ENCODE measurements at places on chromosomes 5 and 9. TPM values are rescaled to one million over a fixed set of nuclear protein-coding genes. Genes with fewer than 3 reads are reported as not detected.

GRCh38 chr9:120344230-120344629 lies 235.7 kb downstream of the CDK5RAP2 start:
- DNase-seq = no peak

GRCh38 chr5:74895906-74896305 lies 29.7 kb upstream of the FAM169A start:
- peak; percentile 84 for DNase-seq

- DNase-seq = no peak
Measured at GRCh38 chr5:149478761-149479160, 72.5 kb downstream of the CSNK1A1 start.

DNA sequence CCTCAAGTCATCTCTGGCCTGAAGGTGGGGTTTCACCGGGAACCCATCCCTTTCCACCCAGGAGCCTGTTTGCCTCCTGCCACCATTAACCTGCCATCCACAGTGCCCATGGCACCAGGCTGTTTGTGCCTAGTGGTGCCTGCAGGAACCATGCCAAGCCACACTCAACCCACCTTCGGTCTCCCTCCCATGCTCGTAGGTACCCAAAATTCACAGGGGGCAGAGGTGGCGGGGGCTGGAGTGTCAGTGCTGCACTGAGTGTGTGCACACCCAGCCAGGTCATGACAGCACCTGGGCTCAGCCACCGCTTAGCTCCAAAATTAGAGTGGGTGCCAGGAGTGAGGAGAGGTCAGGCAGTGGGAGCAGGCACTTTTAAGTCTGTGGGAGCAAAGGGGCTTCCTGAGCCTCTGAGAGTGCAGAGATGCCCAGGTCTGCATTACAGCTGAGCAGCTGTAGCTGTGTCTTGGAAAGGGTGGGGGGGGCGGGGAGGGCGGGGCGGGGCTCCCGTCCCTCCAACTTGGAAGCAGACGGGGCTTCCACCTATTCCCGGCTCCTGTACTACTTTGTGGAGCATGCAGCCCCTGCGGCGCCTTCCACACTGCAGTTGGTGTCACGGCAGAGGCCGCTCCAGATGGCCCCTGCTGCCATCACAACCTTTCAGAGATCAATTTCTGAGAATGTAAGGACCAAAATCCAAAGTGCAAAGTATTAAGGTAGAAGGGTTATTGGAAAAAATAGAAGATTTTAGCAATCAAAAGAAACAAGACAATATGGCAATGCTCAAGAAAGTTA lies 2396.8 kb upstream of the C9orf72 start:
- DNase-seq = no peak

GRCh38 chr9:109101810-109102209 lies 17.9 kb downstream of the TMEM245 start:
- DNase-seq = no peak

GRCh38 chr9:8382777-8383527 lies 583.4 kb upstream of the DMAC1 start:
- no peak for DNase-seq

- no peak for DNase-seq
Measured at GRCh38 chr9:134275375-134275774, 50.9 kb upstream of the RXRA start.

GRCh38 chr9:95750725-95751519 lies 124.6 kb upstream of the ERCC6L2 start:
- no peak for DNase-seq

GRCh38 chr9:111484572-111484894 lies 350 bp upstream of the ECPAS start:
- DNase-seq = no peak

DNA sequence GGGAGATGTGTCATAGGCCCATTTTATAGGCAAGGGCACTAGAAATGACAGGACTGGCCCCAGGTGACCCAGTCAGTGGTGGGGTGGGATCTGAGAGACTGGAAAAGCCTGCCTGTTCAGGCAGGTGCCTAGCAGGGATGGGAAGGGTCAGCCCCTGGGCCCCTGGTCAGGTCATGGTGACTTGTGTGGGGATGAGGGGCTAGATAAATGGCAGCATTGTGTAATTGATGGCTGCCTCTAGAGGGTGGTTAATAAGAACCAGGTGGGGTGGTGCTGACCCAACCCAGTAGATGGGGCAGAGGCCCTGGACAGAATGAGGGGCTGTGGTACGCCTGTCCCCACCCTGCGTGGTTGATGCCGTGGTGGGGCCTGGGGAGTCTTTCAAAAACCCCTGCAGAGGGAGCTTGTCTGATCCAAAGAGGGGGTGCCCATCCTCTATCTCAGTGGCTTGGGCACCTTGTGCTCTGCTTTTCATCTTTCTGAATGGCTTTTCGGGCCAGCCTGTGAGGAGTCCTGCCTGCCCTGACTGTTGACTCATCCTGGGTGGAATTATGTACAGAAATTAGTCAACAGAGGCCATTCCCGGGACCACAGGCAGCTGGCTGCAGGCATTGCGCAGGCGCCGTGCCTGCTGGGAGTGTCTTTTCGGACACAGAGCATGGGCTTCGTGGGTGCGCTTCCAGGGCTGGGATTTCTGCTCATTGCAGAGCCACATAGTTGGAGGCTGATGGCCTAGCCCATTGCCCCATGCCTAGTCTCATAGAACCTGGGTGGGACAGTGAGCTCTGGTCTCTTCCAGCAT lies 93.6 kb upstream of the PITX1 start:
- DNase-seq = peak; percentile 73

DNA sequence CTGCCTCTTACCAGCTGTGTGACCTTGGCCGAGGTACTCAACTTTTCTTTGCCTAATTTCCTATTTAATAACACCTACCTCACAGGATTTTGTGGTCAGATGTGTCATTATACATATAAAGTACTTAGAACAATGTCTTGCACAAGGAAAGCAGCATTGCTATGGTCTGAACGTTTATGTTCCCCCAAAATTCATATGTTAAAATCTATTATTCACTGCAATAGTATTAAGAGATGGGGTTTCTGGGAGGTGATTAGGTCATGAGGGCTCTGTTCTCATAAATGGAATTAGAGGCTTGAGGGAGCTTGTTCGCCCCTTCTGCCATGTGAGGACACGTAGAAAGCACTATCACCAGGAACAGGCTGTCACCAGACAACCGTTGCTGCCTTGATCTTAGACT lies 10.9 kb upstream of the RNF145 start:
- no peak for DNase-seq

GRCh38 chr9:83296123-83296522 lies 233.2 kb upstream of the RASEF start:
- no peak for DNase-seq

- DNase-seq = no peak
Measured at GRCh38 chr5:58545912-58546311, 37.0 kb upstream of the RAB3C start.

- no peak for DNase-seq
Measured at GRCh38 chr5:73297430-73297829, 124.4 kb downstream of the TMEM174 start.

DNA sequence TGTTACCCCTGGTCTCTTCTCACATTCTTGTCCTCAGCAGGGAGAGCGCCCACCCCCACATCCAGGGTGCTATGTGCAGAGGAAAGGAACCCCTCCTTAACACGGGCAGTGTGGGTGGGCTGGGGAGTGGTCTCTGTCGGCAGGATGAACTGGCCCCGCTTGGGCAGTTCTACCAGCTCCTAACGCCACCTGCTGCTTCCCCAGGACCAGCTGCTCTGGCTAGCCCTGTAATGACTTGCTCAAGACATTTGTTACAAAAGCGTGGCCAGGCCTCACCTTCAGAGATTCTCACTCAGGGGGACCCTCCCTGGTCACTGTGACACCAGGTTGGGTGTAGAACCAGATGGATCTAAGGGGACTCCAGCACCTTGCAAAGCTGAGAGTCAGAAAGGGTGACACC lies 82.4 kb downstream of the HMCN2 start:
- no peak for DNase-seq

- no peak for DNase-seq
Measured at GRCh38 chr5:154544646-154545045, 66.6 kb upstream of the HAND1 start.

DNA sequence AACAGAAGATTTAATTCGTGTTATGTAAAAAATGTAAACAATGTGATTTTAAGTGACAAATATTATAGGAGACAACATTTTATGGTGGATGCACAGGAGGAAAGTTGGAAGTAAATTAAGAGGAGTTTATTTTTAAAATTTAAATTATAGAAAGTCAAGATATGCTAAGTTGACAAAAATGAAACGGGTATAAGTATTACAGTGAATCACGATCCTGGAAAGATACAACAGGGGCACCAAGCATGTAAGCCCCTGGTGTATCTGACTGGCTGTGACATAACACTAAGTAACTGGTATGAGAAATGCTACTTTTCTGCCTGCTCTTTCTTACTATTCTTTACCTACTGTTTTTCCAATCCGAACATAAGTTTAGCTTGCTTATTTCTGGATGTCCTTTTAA lies 419.8 kb upstream of the CHD1 start:
- no peak for DNase-seq

DNA sequence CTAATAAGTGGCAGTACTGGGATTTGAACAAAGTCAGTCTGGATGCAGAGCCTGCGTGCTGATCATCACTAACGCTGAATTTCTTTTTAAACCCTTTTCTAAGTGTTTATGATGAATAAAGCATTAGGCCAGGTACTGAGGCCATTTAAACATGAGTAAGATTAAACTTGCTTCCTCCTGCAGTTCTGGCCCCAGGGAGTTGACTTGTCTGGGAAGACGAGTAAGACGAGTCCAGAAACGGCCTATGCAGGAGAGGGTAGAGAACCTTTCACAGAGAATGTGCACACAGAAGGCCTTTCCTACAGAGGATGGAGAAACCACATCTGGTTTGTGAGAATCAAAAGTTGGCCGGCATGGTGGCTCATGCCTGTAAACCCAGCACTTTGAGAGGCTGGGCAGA lies 42.9 kb downstream of the SPRY4 start:
- no peak for DNase-seq

- DNase-seq = no peak
Measured at GRCh38 chr5:99141534-99142128, 212.8 kb upstream of the CHD1 start.

DNA sequence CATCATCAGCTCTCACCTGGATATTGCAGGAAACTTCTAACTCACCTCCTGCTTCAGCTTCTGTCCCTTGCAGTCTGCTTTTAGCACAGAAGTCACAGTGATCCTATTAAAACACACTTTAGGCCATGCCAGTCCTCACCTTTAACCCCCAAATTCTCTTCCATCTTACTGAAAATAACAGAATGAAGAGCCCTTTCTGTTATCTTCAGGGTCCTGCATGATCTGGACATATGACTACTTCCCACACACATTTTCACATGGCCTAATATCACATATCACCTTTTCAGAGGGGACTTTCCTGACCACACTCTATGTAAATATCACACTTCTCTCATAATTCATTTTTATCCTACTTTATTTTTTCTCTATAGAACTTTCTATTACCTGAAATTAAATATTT lies 550.6 kb upstream of the CLINT1 start:
- no peak for DNase-seq

The RANBP3L gene
- 3.9 TPM for total RNA-seq

The GRM6 gene
- not detected for total RNA-seq

The PCDHB16 gene
- total RNA-seq = 3.0 TPM

The NCBP1 gene
- 23.9 TPM for total RNA-seq

The IRGM gene
- 0.29 TPM for total RNA-seq

The SPINK6 gene
- not detected for total RNA-seq

The FIBCD1 gene
- total RNA-seq = 6.0 TPM

The ALAD gene
- total RNA-seq = 108 TPM

The ROPN1L gene
- 0.26 TPM for total RNA-seq

The IL7R gene
- 34.0 TPM for total RNA-seq
